ENCODE measurements at places on chromosomes 2 and 18.

DNA sequence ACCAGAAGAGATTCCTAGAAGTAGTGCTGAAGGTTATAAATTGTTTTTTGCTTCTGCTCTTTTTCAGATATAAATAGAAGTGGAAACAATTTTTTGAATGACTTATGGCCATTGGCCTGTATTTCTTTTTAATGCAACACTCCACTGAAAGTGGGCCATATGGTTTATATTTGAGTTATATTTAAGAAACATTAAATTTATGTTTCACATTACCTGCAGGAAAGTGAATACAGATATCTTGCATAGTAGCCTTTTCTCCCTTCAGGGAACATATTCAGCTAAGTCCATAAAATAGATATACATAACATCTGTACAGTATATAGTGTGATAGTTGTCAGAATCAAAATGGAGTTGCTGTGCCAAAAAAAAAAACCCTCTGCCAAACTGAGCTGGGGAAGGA lies 53.1 kb upstream of the EFEMP1 start:
- no peak for DNase-seq

GRCh38 chr2:177165061-177165583 lies 47.5 kb upstream of the HNRNPA3 start:
- DNase-seq: no peak

GRCh38 chr2:233437439-233437955 lies 83.2 kb downstream of the DGKD start:
- no peak for DNase-seq

- no peak for DNase-seq
These were observed 29.5 kb downstream of the TMEM163 start for GRCh38 chr2:134689315-134689714.

DNA sequence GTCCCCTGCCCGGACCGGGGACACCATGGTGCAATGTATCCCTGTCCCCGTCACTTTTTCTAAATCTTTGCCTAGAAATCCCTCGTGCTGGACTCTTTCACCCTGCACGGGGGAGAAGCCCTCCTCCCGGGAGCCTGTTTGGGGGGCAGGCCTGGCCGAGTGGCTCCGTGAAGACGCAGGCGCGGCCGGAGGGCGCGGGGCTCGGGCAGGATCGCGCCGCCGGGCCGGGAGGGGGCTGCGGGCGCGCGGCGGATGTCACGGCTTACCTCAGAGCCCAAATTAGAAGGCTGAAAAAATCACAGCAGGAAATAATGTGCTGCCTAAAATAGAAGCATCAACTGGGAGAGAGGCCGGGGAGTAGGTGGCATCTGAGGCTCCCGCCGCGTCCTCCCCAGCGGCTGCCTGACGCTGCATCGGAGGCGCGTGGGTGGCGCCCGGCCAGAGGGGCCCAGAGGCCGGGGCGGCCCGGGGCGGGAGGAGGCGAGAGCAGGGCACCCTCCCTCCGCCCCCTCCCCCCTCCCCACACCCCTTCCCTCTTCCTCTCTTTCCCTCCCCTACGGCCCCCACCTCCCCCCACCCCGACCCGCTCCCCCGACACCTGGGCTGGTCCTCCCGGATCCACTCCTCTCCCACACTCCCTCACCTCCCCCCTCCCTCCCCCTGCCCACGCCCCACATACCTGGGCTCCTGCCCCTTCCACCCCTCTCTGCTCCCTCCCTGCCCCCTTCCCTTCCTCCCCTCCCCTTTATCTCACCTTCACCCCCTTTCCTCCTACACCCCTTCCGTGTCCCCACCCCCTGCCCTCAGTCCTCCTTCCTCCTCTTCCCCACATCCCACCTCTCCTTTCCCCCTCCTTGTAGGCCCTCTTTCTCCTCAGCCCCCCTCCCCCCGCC lies 51.9 kb downstream of the SLC4A1AP start:
- no peak for DNase-seq

DNA sequence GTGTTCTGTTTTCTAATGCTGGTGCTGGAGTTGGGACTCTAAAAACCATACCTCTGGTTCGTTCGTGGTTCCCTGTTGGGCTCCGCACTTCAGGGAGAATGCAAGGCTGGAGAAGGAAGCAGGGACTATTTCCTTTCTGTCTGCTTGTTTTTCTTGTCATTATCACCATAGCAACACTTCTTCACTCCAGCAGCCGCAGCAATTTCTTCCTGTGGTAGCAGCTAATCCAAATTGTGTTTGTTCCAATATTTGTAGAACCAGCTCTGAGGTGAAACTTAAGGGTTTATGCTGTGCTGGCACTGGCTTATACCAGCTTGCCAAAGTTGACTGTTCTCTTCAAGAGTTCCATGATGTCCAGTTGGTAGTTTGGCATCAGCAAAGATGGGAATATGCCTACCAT lies 301.4 kb upstream of the SYT4 start:
- DNase-seq: no peak

GRCh38 chr2:735670-736218 lies 58.5 kb upstream of the TMEM18 start:
- no peak for DNase-seq

GRCh38 chr18:5868218-5868854 lies 27.0 kb downstream of the TMEM200C start:
- peak; percentile 62 for DNase-seq

DNA sequence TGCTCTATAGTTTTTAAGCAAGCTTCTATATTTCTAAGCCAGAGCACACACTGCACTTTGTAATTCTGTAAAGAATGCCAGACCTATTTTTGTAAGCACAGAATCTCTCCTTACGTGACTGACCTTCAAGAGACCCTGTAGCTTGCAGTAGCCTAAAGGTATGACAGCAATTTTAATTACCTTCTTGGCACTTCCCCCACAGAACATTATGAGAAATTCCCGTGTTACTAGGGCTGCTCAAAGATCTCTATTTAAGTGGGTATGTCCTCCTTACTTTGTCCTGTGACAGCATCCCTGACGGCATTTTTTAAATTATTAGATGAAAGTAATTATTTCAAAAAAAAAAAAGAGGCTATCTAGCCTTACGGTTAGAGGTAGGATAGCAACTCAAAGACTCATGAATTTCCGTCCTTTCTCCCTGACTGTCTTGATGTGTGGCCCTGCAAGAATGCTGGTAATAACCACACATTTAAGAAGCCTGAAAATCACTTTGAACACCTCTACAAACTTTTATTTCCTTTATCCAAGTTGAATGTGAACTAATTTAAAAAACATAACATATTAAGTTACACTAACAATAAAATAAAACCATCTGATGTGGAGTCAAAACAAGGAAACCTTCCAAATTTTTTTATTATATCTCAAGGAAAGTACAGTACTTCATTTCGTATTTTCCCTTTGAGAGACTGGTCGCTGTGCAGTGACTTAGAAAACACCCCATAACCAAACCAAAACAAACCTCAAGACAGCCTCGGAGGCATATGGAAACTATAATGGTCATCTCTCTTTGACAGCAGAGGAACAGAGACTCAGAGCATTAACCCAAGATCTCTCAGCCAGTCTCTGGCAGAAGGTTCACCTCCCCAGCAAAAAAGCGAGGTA lies 54.9 kb downstream of the THUMPD2 start:
- DNase-seq: no peak
